ENCODE measurements at places on chromosomes 6 and 20.
A peak's percentile ranks its signal among the peaks of the same experiment; 100 is the strongest.

DNA sequence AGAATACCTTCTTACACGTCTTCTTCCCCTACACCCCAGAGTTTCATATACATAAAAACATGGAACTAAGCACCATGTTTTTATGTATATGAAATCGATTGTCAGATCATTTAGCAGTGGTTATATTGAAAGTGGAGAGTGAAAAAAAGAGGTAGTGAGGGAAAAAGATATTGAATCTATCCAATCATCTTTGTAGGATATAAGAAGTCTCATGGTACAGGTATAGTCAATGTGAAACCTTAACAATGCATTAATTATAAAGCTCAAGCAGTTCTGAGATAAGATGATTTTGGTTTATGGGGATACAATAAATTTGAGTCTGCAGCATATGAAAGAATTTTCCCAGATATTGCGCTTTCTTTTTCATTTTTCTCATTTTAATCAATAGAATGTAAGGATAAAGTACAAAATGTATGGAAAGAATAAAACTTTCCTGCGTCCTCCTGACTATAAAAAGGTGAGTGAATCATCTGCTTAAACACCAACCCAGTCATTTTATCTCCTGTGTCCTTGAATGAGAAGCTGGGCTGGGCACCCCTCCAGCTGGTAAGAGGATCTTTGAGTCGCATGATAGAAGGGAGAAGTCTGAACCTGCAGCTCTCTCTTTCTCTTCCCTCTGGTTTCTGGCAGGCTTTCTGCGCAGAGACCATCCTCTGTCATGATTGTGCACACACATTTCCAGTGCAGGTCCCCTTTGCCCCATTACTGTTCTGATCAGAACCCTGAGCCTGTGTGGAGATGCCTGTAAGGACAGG is 28.1 kb upstream of the AKIRIN2 start:
- peak; percentile 37 for DNase-seq

DNA sequence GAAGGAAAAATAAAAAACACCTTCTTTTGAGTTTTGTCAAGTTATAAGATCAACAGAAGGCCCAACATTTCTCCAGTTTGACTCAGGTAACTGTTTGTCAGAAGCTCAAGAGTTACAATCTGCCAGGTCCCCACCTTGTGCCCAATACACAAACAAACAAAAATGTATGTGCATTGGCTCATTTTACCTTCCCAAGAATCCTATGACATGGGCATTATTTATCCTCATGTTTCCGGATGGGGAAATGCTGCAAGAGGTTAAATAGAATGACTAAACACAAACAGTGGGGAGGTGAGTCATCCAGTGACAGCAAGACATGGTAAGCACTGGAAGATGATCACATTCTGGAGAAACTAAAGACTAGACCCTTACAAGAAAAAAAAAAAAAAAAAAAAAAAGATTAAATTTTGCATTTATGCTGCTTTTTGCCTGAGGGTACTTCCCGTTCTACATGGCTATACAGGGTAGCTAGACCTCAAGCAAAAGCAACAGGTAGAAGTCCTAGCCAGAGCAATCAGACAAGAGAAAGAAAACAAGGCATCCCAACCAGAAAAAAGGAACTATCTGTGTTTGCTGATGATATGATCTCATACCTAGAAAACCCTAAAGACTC is 23.6 kb upstream of the ANKRD60 start:
- DNase-seq = no peak

DNA sequence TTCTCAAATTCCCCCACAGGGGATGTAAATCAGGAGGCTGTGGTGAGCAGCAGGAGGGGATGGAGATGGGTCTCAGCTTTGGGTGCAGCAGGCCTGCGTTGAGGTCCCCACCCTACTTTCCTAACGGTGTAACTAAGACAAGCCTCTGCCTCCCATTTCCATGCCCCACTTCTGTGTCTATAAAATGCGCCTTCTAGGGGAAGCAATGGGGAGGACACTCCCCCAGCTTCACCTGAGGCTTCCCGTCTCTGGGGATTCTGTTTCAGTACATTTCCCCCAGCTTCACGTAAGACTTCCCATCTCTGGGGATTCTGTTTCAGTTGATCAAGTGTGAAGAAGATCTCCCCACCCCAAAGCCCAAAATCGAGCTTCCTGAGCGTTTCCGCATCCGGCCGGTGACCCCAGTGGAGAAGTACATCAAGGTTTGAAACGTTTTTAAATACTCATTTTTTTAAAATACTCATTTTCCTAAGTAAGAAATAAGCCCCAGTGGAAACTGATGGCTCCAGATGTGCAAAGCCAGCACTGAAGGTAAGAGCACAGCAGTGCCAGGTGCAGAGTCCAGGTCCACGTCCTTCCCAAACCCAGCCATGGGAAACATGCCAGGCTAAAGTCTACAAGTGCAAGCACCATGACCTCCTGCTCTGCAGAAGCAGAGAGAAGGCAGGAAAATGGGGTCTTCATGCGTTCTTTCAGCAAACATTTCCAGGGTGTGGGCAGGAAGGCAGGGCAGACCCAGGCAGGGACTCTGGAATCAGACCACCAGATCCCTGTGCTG is 73.1 kb downstream of the ANKRD60 start:
- no peak for DNase-seq

GRCh38 chr6:110815015-110815410 is 256 bp downstream of the CDK19 start:
- DNase-seq = no peak

DNA sequence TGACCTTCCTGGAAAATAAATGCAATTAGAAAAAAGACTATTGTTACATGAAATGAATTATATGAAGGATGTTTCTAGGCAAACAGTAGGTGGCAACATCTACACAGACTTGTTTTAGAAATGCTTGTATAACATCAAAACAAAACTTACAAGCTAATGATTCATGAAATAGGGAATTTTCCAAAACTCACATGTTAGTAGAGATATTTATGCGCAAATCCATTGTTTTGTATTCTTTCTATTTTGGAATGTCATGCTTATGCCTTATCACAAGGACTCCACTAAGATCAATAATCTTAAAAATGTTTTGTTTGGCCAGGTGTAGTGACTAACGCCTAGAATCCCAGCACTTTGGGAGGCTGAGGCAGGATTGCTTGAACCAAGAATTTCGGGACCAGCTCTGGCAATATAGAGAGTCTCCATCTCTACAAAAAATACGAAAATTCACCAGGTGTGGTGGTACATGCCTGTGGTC is 32.3 kb upstream of the LGSN start:
- peak; percentile 51 for DNase-seq

GRCh38 chr6:119686240-119686639 is 336.7 kb upstream of the MAN1A1 start:
- no peak for DNase-seq

DNA sequence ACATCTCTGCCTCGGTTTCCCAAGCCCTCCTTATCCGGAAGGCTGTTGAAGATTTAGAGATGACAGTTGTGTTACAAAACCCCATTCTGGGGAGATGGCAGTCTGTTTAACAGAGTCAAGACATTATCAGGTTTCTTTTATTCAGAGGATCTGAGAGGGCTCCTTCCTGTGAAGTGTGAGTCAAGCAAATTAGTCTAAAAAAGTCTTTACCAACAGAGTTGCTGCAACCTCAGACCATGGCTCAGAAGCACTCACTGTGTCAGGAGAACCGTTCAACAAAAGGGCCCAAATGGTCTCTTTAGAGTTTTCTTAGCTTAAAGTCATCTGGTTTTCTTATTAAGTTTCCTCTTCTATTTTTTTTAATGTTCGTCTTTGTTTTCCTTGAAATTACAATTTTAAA is 717.8 kb downstream of the EPM2A start:
- DNase-seq = no peak

GRCh38 chr6:99736302-99736701 is 129.7 kb downstream of the PRDM13 start:
- DNase-seq = no peak

GRCh38 chr6:12608016-12608860 is 108.3 kb upstream of the PHACTR1 start:
- peak; percentile 70 for DNase-seq

GRCh38 chr6:164078532-164079274 is 664.2 kb downstream of the QKI start:
- DNase-seq = no peak

GRCh38 chr6:4794140-4794707 is 18.0 kb downstream of the CDYL start:
- DNase-seq = no peak

DNA sequence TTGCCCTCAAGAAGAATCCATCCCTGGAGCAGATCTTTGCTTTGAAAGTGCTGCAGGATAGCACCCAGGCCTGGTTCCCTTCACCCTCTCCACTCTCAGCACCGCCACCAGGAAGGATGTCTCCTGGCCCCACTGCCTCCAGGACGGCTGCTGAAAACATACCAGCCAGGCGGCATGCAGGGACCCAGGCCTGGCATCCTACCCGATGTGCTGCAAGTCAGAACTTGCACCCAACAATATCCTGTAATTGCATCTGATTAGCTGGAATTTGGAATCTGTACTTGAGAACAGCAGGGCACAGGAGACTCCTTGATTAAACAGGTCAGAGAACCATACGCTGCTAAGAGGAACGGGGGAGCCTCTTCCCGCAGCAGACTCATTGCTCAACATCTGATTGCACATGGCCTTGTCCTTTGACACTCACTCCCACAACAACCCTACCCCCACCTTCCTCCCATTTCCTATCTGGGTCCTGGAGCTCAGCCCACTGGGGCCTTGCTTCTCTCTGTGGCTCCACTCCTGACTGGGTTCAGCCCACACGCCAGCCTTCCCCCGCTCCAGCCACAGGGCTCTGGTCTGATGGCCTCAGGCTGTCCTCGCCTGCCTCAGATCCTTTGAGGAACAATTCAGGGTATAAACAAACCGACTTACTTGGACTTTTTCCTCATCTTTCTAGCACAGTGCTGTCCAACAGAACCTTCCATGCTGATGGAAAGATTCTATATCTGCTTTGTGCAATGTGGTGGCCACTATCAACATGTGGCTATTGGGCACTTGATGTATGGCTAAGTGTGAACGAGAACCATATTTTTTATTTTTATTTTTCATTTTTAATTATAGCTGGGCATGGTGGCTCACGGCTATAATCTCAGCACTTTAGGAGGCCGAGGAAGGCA is 78.0 kb downstream of the FGD2 start:
- peak; percentile 98 for DNase-seq

Data from Kasumi-1 (cell line).